ENCODE measurements at places on chromosomes 16 and 17.

GRCh38 chr17:49583889-49584288, 8.2 kb downstream of the NXPH3 start:
- no peak for DNase-seq

DNA sequence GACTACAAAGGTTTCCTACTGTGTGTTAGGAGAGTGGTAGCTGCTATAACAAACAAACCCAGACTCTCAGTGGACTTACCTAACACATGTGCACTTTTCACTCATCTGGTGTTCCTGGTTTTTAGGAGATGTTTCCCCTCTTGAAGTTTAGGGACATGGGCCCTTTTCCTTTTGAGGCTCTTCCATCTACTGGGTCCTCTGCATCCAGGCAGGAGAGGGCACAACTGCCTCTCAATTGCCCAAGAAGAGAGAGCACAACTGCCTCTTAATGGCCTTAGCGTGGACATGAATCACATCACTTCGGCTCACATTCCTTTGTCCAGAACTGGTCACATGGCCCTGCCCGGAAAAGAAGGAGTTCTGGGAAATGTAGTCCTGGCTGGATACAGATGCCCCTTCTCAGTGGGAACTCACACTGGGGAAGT, 9.8 kb upstream of the TNRC6C start:
- DNase-seq: no peak

- no peak for DNase-seq
These were observed 883 bp upstream of the TAF15 start for GRCh38 chr17:35808240-35808961.

DNA sequence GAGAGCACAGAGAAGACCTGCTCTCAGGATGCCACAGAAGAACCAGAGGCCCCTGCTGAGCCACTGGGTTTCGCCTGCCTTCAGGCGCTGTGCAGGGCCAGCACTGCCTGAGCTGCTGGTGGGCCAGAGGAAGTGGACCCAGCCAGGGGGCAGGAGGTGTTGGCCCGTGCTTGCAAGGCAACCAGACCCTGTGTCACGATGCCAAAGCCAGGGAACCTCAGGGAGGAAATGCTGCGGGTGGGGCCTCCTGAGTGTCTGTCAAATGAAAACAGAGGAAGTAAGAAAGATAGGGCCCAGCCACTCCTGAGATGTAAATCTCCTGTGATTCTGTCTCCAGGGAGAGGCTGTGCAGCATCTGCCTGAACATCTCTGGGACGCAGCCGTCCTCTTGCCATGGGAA, 58.1 kb upstream of the ADORA2B start:
- no peak for DNase-seq

GRCh38 chr17:58630883-58631522, 60.8 kb downstream of the TEX14 start:
- DNase-seq: peak; percentile 51

- DNase-seq: no peak
These were observed 17.0 kb downstream of the LSM12 start for GRCh38 chr17:44049294-44050060.

DNA sequence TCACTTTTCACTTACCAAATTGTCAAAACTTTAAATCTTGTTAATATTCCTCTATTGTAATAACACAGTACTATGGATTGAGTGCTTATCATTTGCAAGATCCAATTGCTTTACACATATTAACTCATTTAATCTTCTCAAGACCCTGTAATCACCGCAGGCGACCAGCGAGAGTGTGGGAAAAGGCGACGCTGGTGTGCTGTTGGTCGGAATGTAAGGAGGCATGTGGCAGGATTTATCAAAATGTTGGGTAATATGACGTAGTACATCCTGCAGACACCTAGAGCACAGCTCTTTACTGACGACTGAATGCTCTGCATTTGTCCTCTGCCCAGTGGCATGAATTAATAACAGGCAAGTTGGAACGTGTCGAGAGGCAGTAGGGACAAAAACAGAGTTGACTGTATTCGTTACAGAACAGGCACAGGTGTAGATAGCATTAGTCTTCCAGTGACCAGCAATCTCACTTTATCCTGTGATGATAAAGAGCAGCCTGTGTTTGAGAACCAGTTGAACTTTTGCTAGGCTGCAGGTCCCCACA, 80.3 kb downstream of the TNRC6C start:
- no peak for DNase-seq

GRCh38 chr17:78679495-78680395, 102.3 kb downstream of the CYTH1 start:
- no peak for DNase-seq

- no peak for DNase-seq
These were observed 1.5 kb downstream of the CD68 start for GRCh38 chr17:7580604-7581575.

DNA sequence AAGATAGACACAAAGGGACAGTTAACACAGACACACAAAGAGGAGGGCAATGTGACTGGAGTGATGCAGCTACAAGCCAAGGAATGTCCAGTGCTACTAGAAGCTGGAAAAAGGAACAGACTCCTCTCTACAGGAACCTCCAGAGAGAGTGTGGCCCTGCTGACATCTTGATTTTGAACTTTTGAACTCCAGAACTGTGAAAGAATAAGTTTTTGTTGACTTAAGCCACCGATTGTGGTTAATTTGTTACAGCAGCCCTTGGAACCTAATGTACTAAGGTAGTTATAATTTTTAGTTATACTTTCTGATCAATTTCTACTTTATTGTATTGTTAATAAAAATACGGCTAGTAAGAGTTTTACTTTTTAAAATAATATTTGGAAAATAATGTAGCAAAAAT, 129.1 kb downstream of the MYO1D start:
- DNase-seq: no peak

DNA sequence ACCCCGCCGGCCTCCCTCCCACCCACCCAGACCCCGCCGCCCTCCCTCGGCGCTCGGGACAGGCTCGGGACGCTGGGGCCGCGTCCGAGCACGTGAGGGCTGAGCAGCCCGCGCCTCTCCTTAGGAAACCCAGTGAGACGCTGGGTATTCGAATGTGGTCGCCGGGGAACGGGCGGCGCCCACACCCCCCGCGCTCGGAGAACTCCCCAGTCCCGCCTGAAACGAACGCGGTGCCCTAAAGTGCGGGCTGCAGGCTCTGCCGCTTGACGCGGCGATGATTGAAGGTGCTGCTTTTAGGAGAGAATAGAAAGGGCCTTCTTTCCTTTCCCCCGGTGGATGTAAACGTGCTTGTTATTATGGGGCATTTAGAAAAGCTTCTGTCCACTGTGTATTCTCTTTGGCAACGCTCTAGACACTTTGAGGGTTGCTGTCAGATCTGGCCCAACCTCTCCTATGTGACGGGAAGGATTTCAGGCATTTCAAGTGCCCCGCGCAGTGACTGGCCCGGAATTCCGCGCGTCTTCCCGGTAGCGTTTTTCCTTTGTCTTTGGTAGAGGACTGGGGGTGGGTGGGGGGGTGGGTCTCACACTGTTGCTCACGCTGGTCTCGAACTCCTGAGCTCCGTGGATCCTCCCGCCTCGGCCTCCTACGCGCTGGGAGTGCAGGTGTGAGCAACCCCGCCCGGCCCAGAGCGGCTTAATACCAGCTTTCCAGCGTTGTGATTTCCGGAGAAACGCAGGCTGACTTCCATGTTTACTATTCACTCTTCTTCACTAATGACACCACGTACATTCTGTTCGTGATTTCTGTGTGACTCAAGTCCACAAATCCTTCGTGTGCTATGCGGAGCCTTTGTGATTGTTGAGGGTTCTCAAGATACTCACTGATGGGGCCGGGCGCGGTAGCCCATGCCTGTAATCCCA, 21.8 kb upstream of the FOXK2 start:
- peak; percentile 40 for DNase-seq

DNA sequence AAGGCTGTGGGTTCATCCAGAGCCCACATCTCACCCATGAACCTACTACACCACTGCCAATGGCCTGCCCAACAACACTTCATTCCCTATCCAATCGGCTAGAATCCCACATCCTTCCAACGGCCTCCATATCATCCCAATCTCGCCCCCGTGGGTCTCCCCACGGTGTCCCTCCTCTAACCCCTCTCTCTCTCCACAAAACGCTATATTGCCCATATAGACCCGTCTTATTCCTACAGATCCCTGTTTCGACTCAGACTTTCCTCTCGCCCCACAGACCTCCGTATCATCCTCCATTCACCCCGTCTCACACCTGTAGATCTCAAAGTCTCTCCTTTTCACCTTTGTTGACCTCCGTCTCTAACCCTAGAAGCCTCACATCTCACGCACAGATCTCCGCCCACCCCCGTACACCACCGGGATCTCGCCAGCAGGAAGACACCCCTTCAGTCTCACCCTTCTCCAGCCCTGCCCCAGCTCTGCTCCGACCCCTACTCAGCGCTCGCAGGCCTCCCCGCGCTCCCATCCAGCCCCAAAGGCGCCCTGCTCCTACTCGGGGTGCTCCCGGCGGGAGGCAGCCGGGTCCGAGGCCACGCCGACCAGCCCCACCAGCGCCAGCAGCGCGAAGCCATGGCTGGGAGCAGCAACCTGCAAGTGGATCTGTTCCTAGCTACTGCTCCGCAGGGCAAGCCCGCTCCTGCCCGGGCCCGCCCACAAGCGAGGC, at the start of gene FDXR:
TSS of gene FDXR (minus strand) at position 682 of the 724 bp plus-strand sequence. CDS start at position 632, 50 bp downstream.
- DNase-seq: no peak

- DNase-seq: no peak
These were observed 746.4 kb downstream of the CDH11 start for GRCh38 chr16:64375391-64375980.

DNA sequence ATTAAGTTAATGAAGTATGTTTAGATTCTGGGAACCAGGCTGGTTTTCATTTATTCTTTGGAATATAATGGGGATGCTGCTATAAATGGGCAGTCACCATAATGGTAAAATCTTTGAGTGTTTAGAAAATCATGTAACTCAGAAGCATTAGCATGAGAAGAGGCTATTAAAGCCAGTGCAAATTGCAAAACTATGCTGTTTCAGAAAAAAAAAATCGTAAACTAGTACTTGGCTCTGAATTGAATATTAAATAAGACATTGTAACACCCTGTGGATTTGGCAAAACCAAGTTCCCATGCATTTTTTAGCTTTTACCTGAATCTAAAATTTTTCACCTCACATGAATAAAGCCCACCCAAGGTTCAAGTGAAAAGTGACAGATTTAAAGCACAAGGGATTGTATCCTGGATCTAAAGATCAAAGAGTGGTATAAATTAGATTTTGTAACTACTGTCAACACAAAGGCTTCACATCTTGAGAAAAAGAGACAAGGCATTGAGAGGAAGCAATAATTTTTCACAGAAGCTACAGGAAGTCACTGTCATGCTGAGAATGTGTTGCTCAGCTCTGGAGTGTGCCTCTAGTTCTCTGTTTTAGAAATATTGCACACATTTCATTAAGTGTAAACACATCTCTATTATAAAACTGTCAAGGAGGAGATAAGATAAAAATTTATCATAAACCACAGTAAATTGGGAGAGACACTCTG, 142.2 kb downstream of the ABCA8 start:
- no peak for DNase-seq

DNA sequence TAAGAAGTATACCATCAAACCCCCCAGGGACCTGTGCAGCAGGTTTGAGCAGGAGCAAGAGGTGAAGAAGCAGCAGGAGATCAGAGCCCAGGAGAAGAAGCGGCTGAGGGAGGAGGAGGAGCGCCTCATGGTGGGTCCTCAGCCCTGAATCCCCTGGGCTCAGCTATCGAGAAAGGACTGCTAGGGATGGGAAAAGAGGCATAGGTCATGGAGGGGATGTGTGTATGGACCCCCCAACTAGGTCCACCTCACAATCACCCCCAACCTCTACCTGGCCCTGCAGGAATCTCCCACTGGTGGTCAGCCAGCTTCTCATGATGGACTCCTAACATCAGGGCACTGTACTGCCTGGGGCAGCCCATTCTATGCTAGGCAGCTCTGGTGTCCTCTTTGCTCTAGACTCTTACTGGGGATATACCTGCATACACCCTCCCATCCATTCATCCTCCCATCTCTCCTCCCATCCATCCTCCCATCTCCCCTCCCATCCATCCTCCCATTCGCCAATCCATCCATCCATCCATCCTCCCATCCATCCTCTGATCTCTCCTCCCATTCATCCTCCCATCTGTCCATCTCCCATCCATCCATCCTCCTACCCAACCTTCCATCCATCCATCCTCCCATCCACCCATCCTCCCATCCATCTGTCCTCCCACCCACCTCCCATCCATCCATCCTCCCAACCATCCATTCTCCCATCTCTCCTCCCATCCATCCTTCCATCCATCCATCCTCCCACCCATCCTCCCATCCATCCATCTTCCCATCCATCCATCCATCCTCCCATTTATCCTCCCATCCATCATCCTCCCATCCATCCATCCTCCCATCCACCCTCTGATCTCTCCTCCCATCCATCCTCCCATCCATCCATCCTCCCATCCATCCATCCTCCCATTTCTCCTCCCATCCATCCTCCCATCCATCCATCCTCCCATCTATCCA, 10.6 kb downstream of the DRC7 start:
- DNase-seq: no peak

DNA sequence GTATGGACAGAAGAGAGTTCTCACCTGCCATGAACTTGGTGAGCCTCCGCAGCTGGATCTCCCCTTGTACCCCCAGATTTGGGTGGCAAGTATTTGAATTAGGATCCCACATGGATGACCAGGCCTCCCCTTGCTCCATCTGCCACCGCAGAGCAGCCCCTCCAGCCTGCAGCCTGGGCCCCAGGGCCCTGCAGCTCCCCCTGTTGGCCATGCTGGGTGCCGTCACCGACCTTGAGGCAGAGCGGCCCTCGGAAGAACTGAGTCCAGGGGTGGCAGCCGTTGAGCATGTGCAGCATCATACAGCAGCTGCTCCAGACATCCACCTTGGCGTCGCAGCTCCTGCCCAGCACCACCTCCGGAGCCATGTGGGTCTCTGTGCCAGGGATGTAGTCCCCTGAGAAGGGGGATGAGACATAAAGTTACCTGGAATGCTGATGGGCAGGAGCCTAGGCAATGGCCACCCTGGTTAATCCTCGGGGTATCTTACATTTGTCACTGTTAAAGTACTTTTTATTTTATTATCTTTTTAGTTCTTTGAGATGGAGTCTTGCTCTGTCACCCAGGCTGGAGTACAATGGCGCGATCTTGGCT, 9.0 kb upstream of the SPATA32 start:
- peak; percentile 20 for DNase-seq

GRCh38 chr16:89704281-89704680, 2.8 kb upstream of the SPATA2L start:
- no peak for DNase-seq

GRCh38 chr17:77441130-77441920, 300.6 kb downstream of the SEC14L1 start:
- DNase-seq: no peak

DNA sequence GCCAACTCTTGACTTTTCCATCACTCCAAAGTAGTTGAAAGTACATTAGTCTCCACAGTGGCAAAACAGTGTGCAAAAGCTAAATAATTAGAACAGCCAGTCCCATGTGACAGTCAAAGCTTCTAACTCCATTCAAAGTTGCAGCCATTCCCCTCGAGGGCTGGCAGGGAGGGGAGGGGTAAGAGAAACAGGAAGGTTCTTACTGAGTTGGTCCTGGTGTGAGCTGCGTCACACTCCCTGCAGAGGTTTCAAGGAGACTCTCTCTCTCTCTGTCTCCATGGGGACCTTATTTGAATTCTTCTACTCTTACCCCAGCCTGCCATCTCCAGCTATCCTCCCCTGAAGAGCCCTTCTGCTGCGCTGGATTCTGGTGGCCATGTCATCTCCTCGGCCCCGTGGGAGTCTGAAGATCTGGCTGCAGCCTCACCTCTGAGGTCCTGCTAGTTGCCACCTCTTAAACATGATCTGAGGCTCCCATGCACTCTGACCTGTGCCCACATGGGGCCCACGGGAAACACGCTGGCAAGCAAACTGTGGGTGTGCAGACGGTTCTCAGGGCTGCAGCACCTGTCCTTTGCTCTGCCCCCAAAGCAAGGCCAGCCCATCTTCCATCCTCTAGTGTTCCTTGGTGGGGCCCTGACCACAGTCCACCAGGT, 23.3 kb upstream of the STH start:
- DNase-seq: no peak

GRCh38 chr16:71246309-71246708, 15.8 kb upstream of the HYDIN start:
- DNase-seq: no peak

Data from neuronal stem cell (in vitro differentiated cells).